ENCODE measurements at places on chromosomes 7 and 10. TPM values are rescaled to one million over a fixed set of nuclear protein-coding genes. Genes with fewer than 3 reads are reported as not detected.

The ELFN1 gene
- not detected for total RNA-seq

The DPY19L1 gene
- 14.1 TPM for total RNA-seq

The NUTM2E gene
- 0.24 TPM for total RNA-seq

The ERCC6 gene
- 13.7 TPM for total RNA-seq

The ZNF503 gene
- 4.8 TPM for total RNA-seq

The CLDN3 gene
- total RNA-seq = not detected

The LMOD2 gene
- total RNA-seq = not detected

The HOXA11 gene
- total RNA-seq = not detected

The SUGCT gene
- total RNA-seq = 17.1 TPM

The PALD1 gene
- total RNA-seq = 0.21 TPM

The VDAC2 gene
- 279 TPM for total RNA-seq

The GALNT17 gene
- total RNA-seq = not detected

The AEBP1 gene
- total RNA-seq = 3.6 TPM

The HOXA9 gene
- total RNA-seq = 4.3 TPM

The PON2 gene
- 52.0 TPM for total RNA-seq

The C10orf105 gene
- not detected for total RNA-seq

The FOXP2 gene
- 5.8 TPM for total RNA-seq

The SLC39A12 gene
- total RNA-seq = not detected

The MIOS gene
- 53.7 TPM for total RNA-seq

The NRF1 gene
- total RNA-seq = 12.5 TPM

The RPEL1 gene
- under 0.01 TPM for total RNA-seq

The KAZALD1 gene
- 0.64 TPM for total RNA-seq

The CTAGE8 gene
- total RNA-seq = 2.8 TPM

The WEE2 gene
- not detected for total RNA-seq

The HSPA12A gene
- 6.0 TPM for total RNA-seq

The CNNM1 gene
- under 0.01 TPM for total RNA-seq

The UBTD1 gene
- 15.3 TPM for total RNA-seq

The HABP2 gene
- total RNA-seq = not detected

The SH2D4B gene
- under 0.01 TPM for total RNA-seq

The GNAT3 gene
- not detected for total RNA-seq

The RHOBTB1 gene
- total RNA-seq = 7.2 TPM

The ITIH2 gene
- total RNA-seq = not detected
